Adrenal gland (tissue), 19 donors: ENCODE measurements at places on chromosomes 12 and 14. TPM values are rescaled to one million over a fixed set of nuclear protein-coding genes. Genes with fewer than 3 reads are reported as not detected.

Gene SSTR1
- total RNA-seq = not detected

Gene SPTSSA
- 48.4 TPM for total RNA-seq

Gene DIP2B
- total RNA-seq = 17.6 TPM

Gene OR6C6
- total RNA-seq = not detected

Gene KRT2
- total RNA-seq = not detected

Gene CLEC2B
- 7.4 TPM for total RNA-seq

Gene MAP1LC3B2
- 2.8 TPM for total RNA-seq

DNA sequence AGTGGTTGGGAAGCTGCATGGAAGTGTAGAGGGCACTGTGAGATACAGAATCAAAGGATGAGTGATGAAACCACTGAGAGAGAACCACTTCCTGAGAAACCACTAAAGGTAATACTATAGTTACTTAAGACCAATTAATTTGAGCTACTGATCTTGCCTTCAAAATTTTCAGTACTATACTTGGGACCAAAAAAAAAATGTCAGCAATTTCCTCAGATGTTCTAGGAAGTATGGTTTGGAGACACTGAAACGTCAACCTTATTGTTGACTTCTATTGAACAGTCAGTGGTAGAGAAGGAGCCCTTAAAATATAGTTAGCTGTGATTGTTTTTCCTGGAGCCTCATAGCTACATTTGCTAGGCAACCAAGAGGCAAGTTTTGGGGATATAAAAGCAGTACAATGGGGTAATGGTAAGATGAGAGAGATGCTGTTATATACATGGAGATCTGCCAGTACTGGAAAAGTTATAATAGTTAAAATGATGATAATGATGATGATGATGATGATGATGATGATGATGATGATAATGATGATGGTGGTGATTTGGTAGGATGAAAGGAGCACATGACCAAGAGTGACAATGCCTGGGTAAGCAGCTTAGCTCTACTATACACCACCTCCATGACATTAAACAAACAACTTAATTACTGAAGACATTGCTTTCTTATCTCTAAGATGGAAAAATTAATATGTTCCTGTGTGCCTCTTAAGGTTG, 300.9 kb upstream of the G2E3 start:
- DNase-seq = no peak
- H3K27me3 ChIP-seq = no peaks in the 10 kb centered on the region
- no peaks in the 10 kb centered on the region for H3K4me1 ChIP-seq
- no peak overlapping the region for H3K27ac ChIP-seq
- H3K4me3 ChIP-seq = no peak overlapping the region

- H3K27ac ChIP-seq = no peak overlapping the region
- no peaks in the 10 kb centered on the region for H3K27me3 ChIP-seq
- H3K4me3 ChIP-seq = no peak overlapping the region
- H3K36me3 ChIP-seq = no peaks in the 10 kb centered on the region
- no peak for DNase-seq
Measured at GRCh38 chr14:94897082-94897481, 127.2 kb upstream of the GSC start.

- H3K4me3 ChIP-seq = peak overlapping the region; percentile 3
- H3K36me3 ChIP-seq = no peaks in the 10 kb centered on the region
- H3K27me3 ChIP-seq = no peaks in the 10 kb centered on the region
- DNase-seq = no peak
- no peak overlapping the region for H3K27ac ChIP-seq
Measured at GRCh38 chr12:76878099-76878898, 520 bp downstream of the CSRP2 start.

DNA sequence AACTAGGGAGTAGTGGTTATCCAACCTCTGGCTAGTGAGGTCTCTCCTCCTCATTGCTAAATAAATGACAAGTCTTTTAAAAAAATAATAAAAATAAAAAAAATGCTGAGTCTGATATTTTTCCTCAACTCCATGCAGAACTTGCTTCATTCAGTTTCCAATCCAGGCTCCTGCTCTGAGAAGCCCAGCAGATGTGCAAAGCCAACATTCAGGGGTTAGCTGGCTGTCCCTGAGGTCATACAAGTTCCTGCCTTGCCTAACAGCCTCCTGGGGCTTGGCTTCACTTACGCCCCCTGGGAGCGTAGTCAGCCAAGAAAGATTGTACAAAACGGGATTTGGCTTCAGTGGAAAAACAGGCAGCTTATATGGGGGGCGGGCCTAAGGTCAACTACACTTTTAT, 23.3 kb downstream of the RTRAF start:
- peak; percentile 33 for DNase-seq
- H3K4me1 ChIP-seq = no peaks in the 10 kb centered on the region
- no peak overlapping the region for H3K27ac ChIP-seq
- H3K4me3 ChIP-seq = no peak overlapping the region

- no peaks in the 10 kb centered on the region for H3K27me3 ChIP-seq
- H3K4me1 ChIP-seq = no peaks in the 10 kb centered on the region
- H3K4me3 ChIP-seq = no peak overlapping the region
Measured at GRCh38 chr14:101022916-101023435, 119.5 kb upstream of the RTL1 start.

DNA sequence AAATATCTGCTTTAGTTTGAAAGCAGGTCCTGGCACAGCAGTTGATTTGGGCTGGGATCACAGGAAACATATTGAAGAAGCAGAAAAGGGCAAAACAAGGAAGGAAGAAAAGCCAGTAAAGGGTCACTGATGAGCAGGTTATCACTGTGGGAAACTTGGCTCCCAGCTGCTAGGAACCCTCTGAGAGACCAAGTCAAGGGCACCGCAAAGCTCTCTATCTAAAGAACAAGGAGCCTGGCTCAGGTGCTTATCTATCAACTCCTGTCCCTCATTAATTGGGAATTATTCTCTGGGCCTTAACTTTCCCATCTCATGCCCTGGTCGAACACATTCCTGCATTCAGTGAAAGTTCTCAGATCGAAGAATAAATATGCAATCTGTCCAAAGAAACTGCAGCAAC, 450.9 kb upstream of the RPL10L start:
- H3K4me3 ChIP-seq = no peak overlapping the region
- H3K36me3 ChIP-seq = no peaks in the 10 kb centered on the region
- no peak overlapping the region for H3K27ac ChIP-seq
- no peak for DNase-seq
- H3K4me1 ChIP-seq = no peaks in the 10 kb centered on the region

DNA sequence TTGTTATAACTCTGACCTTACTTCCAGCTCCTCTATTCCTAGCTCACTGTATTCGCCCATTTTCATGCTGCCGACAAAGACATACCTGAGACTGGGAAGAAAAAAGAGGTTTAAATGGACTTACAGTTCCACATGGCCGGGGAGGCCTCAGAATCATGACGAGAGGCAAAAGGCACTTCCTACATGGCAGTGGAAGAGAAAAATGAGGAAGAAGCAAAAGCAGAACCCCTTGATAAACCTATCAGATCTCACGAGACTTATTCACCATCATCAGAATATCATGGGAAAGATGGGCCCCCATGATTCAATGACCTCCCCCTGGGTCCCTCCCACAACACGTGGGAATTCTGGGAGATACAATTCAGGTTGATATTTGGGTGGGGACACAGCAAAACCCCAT, 14.5 kb upstream of the PHC1 start:
- no peak overlapping the region for H3K27ac ChIP-seq
- no peaks in the 10 kb centered on the region for H3K27me3 ChIP-seq
- no peak for DNase-seq
- no peak overlapping the region for H3K4me3 ChIP-seq
- no peaks in the 10 kb centered on the region for H3K36me3 ChIP-seq

DNA sequence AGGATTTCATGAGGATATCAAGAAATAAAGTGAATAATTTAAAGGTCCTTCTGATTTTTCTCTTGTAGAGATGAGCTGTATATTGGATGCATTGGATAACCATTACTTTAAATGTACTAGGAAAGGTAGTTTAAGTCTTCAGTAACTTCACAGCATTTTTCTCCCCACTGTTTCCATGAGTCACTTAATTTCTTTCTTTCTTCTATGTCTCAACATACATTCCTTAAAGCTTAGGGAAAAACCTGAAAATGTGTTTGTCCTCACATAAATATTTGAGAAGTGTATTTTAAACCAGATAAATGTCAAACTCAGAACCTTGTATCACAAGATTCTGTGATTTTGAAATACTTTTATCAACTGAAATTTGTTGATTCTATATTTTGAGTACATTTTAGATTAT, 1970.2 kb upstream of the FLRT2 start:
- no peaks in the 10 kb centered on the region for H3K27me3 ChIP-seq
- no peak overlapping the region for H3K4me3 ChIP-seq
- no peak overlapping the region for H3K27ac ChIP-seq

DNA sequence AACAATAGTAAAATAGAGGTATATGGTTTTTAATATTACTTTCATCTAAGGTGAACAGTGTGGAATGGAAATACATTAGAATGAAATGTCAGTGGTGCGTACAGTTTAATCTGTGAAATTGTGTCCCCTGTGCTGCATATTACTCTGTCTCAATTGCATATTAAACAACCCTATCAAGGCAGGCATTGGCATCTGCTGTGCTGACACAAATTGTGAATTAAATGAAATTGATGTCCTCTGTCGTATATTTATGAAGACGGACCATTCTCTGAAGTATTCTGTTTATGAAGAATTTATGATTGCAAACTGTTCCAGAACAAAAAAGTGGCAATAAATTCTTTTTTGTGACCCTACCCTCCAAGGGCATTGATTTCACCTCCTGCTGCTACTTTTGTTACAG, 204.4 kb upstream of the NPAS3 start:
- H3K27ac ChIP-seq = no peak overlapping the region
- no peaks in the 10 kb centered on the region for H3K27me3 ChIP-seq
- H3K4me3 ChIP-seq = no peak overlapping the region
- no peaks in the 10 kb centered on the region for H3K4me1 ChIP-seq

GRCh38 chr12:117026921-117027250, 72.3 kb downstream of the TESC start:
- H3K36me3 ChIP-seq = no peaks in the 10 kb centered on the region
- no peak overlapping the region for H3K27ac ChIP-seq
- peak; percentile 50 for DNase-seq
- peaks cover 8% of the 10 kb centered on the region for H3K4me1 ChIP-seq

DNA sequence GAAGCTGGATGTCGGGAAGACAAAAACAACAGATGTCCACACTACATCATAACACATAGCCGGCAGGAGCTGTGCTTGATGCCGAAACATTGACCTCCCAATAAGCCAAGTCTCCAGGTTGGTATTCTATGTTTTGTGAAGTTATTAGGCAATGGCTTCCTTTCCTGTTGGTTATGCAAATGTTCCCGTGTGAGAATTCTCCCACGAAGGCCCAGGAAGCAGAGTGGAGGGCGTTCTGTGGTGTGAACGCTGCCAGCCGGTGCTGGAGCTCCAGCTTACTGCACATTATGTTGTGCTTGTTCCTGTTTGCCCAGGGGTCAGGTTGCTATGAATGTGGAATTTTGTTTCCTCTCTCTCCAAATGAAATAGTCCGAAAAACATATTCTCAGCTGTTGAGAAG, 156.4 kb upstream of the HMGA2 start:
- H3K36me3 ChIP-seq = no peaks in the 10 kb centered on the region
- peaks cover 5% of the 10 kb centered on the region for H3K27me3 ChIP-seq
- no peak overlapping the region for H3K4me3 ChIP-seq
- no peak overlapping the region for H3K27ac ChIP-seq
- no peaks in the 10 kb centered on the region for H3K4me1 ChIP-seq
- no peak for DNase-seq

- no peak for DNase-seq
- no peak overlapping the region for H3K4me3 ChIP-seq
- H3K27me3 ChIP-seq = no peaks in the 10 kb centered on the region
- no peak overlapping the region for H3K27ac ChIP-seq
Measured at GRCh38 chr12:4286228-4286627, 12.7 kb downstream of the CCND2 start.

- no peaks in the 10 kb centered on the region for H3K36me3 ChIP-seq
- H3K27ac ChIP-seq = no peak overlapping the region
- peaks cover 2% of the 10 kb centered on the region for H3K4me1 ChIP-seq
- no peak overlapping the region for H3K4me3 ChIP-seq
Measured at GRCh38 chr14:55077170-55078151, 26.0 kb downstream of the MAPK1IP1L start.

- no peaks in the 10 kb centered on the region for H3K4me1 ChIP-seq
- no peaks in the 10 kb centered on the region for H3K27me3 ChIP-seq
- DNase-seq = no peak
Measured at GRCh38 chr12:89461649-89462612, 62.7 kb downstream of the GALNT4 start.
